ENCODE measurements at places on chromosomes 3 and 15.

DNA sequence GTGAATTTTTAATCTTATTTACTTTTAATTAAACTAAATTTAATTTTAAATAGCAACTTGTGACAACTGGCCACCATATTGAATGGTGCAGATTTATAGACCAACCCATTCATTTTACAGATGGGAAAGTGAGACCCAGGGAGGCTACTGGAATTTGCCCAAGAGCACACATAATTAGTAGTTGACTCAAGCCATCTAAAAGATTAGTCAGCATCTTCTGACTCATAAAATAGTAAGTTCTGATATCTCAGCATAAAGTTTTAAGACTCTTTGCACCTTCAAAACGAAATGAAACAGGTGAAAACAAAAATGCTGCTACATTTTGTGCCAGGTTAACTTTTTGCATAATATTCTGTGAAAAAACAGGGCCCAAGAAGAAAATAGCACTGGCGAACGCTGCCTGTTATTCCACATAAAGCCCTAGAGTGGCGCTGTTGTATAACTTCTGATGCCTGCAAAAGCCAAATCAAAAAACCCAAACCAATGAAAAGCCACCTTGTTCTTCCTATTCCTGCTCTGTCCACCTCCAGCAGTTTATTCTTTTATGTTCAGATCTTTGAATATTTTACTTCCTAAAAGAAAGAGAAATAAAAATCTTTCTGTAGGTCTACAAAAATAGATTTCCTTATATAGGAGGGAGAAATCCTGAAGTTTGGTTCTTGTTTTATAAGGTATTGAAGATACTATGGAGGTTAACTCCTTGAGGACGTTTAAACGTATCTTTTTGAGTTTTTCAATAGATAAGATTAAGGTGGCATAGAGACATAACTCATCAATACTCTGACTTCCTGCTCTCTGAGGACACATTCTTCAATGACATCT lies 62.8 kb downstream of the OTOL1 start:
- no peak for DNase-seq

GRCh38 chr15:78034495-78035191 lies 42.9 kb downstream of the TBC1D2B start:
- peak; percentile 64 for DNase-seq

DNA sequence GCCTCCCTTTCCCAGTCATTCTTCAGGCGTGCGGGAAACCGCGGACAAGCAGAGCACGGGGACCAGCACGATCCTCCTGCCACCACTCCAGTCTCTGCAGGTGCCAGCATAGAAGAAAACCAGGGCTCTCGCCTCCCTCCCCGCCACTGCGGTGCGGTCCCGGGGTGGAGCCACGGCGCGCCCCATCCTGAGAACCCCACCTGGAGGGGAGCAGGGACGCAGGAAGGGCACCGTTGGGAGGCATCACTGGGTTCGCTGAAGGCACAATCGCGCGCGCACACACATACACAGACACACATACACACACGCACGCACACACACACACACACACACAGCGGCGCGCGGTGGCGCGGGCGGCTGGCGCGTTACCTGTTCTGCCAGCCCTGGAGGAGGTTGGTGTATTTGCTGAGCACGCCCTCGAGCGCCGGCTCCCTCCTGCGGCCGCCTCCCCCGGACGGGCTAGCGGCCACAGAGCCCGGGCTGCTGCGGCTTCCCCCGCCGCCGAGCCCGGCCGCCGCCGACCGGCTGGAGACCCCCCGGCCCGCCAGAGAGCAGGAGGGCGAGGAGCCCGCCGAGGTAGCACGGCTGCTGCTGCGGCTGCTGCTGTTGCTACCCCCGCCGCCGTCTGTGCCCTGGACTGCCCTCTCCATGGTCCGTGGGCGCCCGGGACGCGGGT lies 394 bp downstream of the OSBPL10 start:
- peak; percentile 23 for DNase-seq

DNA sequence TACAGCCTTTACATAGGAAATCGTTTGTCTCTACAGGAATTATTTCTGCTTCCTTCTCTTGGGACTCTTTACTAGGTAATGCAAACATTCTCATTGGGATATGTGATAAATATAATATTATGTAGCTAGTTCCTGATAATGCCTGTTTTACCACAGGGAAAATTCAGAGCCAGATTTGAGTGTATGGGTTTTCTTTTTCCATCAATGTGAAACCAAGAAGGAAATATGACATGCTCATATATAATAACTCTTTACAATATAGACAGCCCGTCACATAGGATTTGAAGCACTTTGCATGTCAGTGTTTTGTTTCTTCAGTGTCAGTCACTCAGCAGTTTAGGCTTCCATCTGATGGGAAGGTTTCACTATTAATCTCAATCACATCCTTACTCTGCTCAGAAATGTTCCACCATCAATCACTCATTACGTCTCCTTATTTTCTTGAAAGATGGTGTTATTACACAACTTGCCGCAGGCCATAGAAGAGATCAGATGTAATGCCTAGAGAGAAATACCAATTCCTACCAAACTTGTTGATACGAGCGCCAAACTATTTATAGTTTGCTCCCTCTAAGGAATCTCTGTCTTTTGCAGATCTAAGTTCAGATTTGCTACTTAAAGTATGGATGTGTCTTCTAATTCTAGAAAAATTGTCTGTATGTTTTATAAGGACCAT lies 314.8 kb downstream of the DIPK2A start:
- no peak for DNase-seq

GRCh38 chr3:69204315-69204957 lies 82.0 kb upstream of the LMOD3 start:
- no peak for DNase-seq

- no peak for DNase-seq
Observed at GRCh38 chr3:9901967-9902366, 681 bp upstream of the IL17RE start.

- DNase-seq: no peak
Observed at GRCh38 chr3:30535525-30535924, 70.9 kb upstream of the TGFBR2 start.

- no peak for DNase-seq
Observed at GRCh38 chr15:86433983-86434382, 354.3 kb downstream of the AGBL1 start.

DNA sequence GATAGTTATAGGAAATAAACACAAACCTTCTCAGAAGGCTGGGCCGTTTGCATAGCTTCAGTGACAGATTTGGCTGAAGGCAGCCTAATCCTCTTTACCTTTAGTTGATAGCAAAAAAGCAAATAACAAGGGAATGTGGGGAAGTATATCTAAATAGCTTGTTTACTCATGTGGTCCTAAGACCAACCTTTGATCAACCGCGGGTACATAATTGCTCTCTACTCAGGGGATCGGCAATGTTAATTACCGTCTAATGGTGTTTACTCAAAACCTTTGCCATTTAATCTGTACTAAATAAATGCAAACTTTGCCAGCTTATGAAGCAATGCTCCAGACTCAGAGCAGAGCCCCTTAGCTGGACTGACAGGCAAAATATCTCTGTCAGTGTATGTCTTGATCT lies 51.6 kb downstream of the EIF3J start:
- no peak for DNase-seq

- no peak for DNase-seq
Observed at GRCh38 chr3:45240292-45240691, 14.2 kb upstream of the TMEM158 start.

GRCh38 chr15:90979582-90979981 lies 14.8 kb downstream of the PRC1 start:
- DNase-seq: no peak
